ENCODE measurements at places on chromosomes 7 and 10. TPM values are rescaled to one million over a fixed set of nuclear protein-coding genes. Genes with fewer than 3 reads are reported as not detected.

- DNase-seq = no peak
These were observed 19.8 kb upstream of the ZNF273 start for GRCh38 chr7:64883113-64883905.

TACR2 gene
- total RNA-seq = 0.07 TPM

ABCB1 gene
- 5.1 TPM for total RNA-seq

ITIH5 gene
- total RNA-seq = not detected

GFRA1 gene
- total RNA-seq = 2.1 TPM

GRCh38 chr10:70939441-70940003 is 51.2 kb upstream of the PCBD1 start:
- DNase-seq = no peak

- DNase-seq = no peak
These were observed 125.2 kb upstream of the STEAP4 start for GRCh38 chr7:88431882-88432281.

ANKRD22 gene
- total RNA-seq = not detected

DGKI gene
- total RNA-seq = 0.53 TPM

DNA sequence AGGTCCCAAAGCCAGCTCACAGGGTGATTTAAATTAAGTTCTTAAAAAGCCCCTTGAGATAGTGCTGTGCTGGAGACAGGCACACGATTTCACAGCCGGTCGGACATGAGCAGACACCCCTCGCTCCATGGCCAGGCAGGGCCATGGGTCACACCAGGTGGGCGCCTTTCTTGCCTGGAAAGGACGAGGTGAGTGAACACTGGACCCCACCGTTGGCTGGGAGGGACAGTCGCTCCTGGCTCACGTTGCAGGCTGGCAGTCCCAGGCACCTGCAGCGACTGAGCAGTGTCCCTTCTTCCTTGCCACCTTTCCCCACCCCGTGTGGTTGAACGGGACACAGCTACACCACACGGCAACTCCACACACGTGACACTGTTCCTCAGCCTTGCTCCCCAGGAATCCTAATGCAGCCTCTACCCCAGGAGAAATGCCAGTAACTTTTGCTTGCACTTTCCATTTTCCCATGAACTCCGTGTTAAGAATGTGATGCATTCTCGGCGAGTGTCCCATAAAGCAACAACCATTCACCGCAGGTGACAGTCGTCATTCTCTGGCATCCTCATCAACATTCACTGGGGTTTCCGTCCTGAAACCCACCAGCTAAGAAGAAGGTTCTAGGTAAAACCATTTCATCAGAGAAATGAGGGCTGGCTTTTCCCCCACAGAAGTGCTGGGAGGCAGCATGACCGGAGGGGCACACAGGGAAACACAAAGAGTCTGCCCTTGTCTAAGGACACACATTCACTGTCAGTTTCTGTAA is 217.4 kb downstream of the ZMYND11 start:
- no peak for DNase-seq

GBX1 gene
- total RNA-seq = not detected

DNA sequence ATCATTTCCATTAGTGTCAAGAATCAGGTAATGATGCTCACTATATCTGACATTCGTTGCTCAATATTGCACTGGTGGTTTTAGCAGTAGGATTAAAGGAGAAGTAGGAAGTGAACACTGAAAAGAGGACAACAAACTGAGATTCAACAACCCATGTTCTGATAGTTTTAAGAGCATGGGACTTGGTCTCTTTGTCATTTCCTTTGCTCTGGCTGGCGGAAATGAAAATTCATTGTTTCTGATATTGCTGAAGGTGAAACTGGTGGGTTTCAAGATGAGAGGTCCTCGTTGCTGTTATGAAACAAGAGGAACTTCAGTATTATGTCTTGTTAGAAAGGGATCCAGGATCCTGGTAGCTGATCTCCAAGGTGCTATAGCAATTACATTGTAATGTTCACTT is 129.0 kb downstream of the DNAH11 start:
- DNase-seq = no peak

INHBA gene
- total RNA-seq = 2.4 TPM

LRRC17 gene
- 12.7 TPM for total RNA-seq
